NCI-H460 (cell line): ENCODE measurements at places on chromosomes 5 and 9.

DNA sequence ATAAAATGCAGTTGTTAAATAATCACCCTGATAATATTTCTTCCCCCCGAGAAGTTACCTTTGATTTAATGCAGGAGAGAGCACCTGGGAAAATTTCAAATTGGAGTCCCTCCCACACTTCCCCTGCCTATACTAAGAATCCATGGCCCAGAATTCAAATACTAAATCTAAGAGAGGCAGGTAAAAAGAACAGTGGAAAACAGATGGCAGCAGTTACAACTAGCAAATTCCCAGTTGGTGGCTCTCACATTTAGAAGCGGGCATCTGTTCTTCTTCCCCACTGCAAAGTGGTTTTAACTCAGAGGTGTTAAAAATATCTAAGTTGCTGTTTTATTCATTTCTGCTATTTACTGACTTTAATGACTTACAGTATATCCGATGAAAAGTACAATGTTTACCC lies 210.4 kb upstream of the ELAVL2 start:
- no peak for DNase-seq

DNA sequence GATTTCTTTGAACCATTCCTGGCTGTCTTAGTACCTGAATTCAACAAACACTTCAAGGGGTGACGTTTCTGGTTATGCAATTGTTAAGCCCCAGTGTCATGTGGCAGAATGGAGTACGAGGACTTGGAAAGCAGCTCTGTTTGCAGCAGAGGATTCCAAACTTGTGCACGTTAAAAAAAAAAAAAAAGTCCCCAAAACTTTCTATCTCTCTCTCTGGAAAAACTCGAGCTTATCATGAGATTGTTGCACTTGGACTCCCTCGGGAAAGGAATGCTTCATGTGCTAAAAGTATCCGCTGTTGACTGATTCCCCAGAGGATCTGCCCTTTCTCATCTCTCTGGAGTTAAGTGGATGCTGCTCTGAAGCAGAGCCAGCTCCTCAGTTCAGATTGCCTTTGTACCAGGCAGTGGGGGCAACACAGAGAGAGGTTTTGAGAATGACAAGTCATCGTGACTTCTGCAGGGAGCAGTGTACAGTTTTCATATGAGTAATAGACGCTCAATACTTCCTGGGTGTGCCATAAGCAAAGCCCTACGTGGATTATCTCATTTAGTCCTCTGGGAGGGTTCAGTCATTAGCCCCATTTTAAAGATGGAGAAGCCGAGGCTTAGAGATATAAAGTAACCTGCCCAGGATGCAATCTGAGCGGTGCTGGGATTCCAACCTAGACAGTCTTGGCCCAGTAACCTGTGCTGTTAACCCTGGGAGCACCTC lies 28.1 kb downstream of the TMOD1 start:
- peak; percentile 91 for DNase-seq

DNA sequence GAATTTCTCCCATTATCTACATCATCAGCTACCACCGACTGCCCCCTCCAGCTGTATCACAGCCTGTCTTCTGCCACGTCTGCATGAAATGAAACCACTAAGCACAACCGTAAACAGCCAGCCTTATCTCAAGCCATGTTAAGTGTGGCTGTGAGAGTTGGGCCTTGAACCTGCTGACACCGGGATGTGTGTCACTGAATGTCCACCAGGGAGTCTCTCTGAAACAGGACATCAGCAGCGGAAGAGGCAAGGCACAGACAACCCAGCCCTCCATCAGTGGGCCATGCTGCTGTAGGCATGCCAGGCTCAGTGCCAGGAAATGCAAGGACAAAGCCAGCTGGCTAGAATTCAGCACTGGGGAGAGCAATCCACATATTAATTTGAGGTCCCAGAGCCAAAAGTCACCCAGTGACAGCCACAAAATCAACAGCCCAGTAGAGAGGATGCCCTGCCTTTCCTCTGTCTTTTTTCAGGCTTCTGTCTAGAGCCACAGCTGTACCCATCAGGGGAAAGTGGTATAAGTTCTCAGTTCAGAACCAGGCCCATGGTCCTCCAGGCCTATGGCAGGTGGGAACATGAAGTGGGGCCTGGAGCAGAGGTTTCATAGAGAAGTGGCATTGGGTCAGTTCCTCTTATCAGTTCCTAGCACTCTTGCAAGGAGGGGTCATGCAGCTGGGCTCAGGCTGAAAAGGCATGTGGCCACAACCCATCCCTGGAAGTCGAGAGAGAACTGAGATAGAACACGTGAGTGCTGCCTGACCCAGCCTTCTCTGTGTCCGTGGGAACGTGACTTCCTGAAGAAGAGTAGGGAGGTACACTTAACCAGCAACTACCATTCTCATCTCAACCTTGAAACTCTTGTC lies 199.4 kb downstream of the ESM1 start:
- no peak for DNase-seq

DNA sequence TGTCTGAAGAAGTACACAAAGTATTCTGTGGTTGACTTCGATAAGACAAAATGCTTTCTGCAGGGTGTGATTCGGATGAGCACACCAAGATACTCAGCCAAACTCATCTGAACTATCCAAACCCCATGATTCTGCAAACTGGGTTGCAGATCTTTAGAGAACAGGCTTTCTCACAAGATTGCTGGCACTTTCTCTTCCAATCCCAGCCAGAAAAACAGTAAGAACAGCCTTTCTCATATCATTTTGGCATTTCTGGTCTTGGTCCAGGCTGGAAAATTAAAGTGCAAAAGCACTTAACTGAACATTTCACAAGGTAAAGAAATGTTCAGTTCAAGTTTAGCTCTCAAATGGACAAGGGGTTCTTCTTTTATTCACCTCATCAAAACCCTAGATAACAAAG lies 269.1 kb downstream of the NR2F1-AS1 start:
- DNase-seq, result no peak

GRCh38 chr5:172503925-172504700 lies 49.8 kb upstream of the SH3PXD2B start:
- DNase-seq, result no peak
